ENCODE measurements at places on chromosomes 1 and 21.

- no peaks in the 10 kb centered on the region for H3K36me3 ChIP-seq
- no peak overlapping the region for H3K4me3 ChIP-seq
- no peaks in the 10 kb centered on the region for H3K27me3 ChIP-seq
- no peak overlapping the region for H3K27ac ChIP-seq
Observed at GRCh38 chr21:34132926-34133325, 59.5 kb downstream of the MRPS6 start.

GRCh38 chr1:216456682-216457081 lies 33.4 kb upstream of the USH2A start:
- no peaks in the 10 kb centered on the region for H3K36me3 ChIP-seq
- no peak for DNase-seq
- no peaks in the 10 kb centered on the region for H3K4me1 ChIP-seq
- H3K27ac ChIP-seq, result no peak overlapping the region
- H3K4me3 ChIP-seq, result no peak overlapping the region

- no peak overlapping the region for H3K4me3 ChIP-seq
- no peaks in the 10 kb centered on the region for H3K36me3 ChIP-seq
- DNase-seq, result no peak
- no peaks in the 10 kb centered on the region for H3K4me1 ChIP-seq
- H3K27ac ChIP-seq, result no peak overlapping the region
Observed at GRCh38 chr1:36486093-36486438, 3.4 kb upstream of the CSF3R start.

GRCh38 chr1:208759255-208759654 lies 515.1 kb upstream of the PLXNA2 start:
- H3K4me1 ChIP-seq, result no peaks in the 10 kb centered on the region
- H3K27me3 ChIP-seq, result no peaks in the 10 kb centered on the region
- H3K27ac ChIP-seq, result no peak overlapping the region
- H3K4me3 ChIP-seq, result no peak overlapping the region
- H3K36me3 ChIP-seq, result no peaks in the 10 kb centered on the region
- DNase-seq, result no peak

GRCh38 chr21:33270986-33271385 lies 4.8 kb downstream of the IL10RB start:
- H3K27me3 ChIP-seq, result no peaks in the 10 kb centered on the region
- no peak overlapping the region for H3K4me3 ChIP-seq
- H3K36me3 ChIP-seq, result no peaks in the 10 kb centered on the region
- H3K27ac ChIP-seq, result no peak overlapping the region

- no peak overlapping the region for H3K4me3 ChIP-seq
- no peaks in the 10 kb centered on the region for H3K36me3 ChIP-seq
- H3K4me1 ChIP-seq, result no peaks in the 10 kb centered on the region
- no peaks in the 10 kb centered on the region for H3K27me3 ChIP-seq
- H3K27ac ChIP-seq, result no peak overlapping the region
- no peak for DNase-seq
Observed at GRCh38 chr1:238681021-238681420, 705.3 kb upstream of the CHRM3 start.

Data from ovary (tissue), 10 donors.